Effector memory CD8-positive, alpha-beta T cell (primary cell): ENCODE measurements at places on chromosomes 12 and 14.

DNA sequence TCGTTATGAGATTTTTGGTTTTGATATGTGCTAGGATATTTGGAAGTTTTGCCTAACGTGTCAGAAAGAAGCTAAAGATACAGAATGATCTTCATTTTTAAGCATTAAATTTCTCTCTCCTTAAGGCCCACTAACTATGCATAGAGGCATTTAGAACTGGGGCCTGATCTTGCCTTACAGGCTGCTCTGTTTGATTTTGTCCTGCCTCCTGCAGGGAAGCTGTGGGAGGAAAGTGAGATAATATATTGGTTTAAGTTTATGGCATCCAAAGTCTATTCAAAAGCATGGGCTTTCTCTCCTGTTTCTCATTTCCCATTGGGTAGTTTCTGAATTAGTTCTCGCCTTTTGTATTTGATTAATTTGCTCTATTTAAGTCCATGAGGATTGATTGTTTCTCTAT, 250.3 kb upstream of the FBXO33 start:
- H3K4me3 ChIP-seq = no peak overlapping the region
- no peaks in the 10 kb centered on the region for H3K27me3 ChIP-seq
- H3K27ac ChIP-seq = no peak overlapping the region
- no peaks in the 10 kb centered on the region for H3K4me1 ChIP-seq
- H3K36me3 ChIP-seq = no peaks in the 10 kb centered on the region

DNA sequence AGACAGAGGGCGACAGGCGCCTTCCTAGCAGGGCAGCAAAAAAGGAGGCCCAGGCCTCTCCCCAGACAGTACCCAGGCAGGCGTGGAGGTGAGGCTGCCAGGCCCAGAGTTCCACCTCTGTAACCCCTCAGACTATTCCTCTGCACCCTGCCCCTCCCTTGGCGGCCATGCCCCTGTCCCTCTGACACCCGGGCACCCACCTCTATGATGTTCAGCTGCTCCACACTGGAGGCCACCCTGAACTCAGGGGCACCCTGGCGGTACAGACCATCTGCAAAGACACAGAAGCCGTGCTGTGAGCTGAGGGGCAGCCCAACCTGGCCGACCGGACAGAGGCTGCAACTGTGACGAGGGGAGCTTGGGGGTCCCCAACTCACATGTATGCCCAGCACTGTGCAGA, 20.1 kb downstream of the ARL6IP4 start:
- H3K4me3 ChIP-seq = no peak overlapping the region
- no peak overlapping the region for H3K27ac ChIP-seq
- peaks cover 3% of the 10 kb centered on the region for H3K36me3 ChIP-seq
- no peaks in the 10 kb centered on the region for H3K27me3 ChIP-seq
- no peak for DNase-seq
- no peaks in the 10 kb centered on the region for H3K4me1 ChIP-seq

DNA sequence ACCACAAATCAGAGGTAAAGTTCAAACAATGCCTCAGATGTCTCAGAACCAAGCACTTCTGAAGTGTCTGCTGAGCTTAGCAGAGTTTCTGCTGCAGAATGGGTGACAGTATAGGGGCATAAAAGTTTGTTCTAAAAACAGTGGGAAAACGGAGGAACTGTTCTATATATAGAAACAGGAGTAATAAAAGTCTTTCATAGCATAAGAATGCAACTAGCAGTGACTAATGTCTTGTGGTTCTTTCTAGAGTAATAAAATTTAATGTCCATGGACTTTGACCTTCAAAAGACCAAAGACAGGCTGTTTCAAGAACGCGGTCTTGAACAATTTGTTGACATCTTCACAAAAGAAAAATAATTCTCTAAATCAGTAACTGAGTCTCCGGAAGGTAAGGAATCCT, 107.5 kb upstream of the FAR2 start:
- no peaks in the 10 kb centered on the region for H3K4me1 ChIP-seq
- H3K4me3 ChIP-seq = no peak overlapping the region
- H3K36me3 ChIP-seq = no peaks in the 10 kb centered on the region
- DNase-seq = no peak
- H3K27ac ChIP-seq = no peak overlapping the region

- H3K36me3 ChIP-seq = peaks cover 81% of the 10 kb centered on the region
- H3K4me3 ChIP-seq = no peak overlapping the region
- H3K27ac ChIP-seq = no peak overlapping the region
- no peaks in the 10 kb centered on the region for H3K27me3 ChIP-seq
These were observed 18.4 kb downstream of the PWP1 start for GRCh38 chr12:107704041-107704440.

DNA sequence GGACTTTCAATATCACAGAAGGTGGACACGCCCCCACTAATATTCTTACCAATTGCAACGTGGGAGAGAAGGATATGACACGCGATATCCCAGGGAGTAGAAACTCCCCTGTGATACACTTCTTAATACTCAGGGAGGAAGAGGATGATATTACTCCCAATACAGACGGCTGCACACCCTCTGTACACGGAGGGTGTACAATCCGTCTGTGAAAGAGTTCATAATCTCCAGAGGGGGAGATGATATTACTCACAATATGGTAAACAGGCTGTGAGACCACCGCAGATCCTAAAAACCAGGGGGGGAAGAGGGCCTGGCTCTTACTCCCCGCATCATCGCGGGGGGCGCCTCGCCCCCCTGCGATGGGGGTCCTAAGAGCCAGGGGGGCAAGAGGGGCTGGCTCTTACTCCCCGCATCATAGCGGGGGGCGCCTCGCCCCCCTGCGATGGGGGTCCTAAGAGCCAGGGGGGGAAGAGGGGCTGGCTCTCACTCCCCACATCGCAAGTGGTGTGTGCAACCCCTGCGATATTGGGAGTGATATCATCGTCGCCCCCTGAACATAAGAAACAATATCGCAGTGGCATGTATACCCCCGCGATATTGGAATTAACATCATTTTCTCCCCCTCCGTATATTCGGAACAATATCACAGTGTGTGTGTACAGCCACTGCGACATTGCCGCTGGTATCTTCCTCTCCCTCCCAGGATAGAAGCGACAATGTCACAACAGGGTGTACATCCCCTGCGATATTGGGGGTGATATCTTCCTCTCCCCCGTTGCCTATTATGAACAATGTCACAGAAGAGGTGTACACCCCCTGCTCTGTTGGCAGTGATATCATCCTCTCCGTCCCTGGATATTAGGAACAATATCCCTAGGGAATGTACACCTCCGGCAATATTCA, 8.9 kb upstream of the CLEC6A start:
- no peak overlapping the region for H3K4me3 ChIP-seq
- no peaks in the 10 kb centered on the region for H3K4me1 ChIP-seq
- DNase-seq = no peak
- no peaks in the 10 kb centered on the region for H3K36me3 ChIP-seq
- peaks cover 12% of the 10 kb centered on the region for H3K27me3 ChIP-seq

DNA sequence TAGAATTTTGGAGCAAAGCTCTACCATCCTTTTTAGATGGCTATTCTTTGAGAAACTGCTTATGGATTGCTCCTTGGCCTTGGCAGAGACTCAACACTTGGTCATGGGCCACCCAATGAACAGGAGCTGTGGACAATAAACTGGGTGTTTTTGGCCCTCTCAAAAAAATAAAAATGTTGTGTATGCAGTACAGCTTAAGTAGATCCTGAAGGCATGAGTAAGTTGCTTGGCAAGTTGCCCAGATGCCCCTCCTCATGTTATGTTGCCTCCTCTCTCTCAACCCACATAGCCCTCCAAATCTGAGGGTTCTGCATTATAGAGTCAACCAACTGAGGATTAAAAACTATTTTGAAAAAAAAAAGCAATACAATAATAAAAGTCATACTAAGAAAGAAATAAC, 124.9 kb downstream of the ATP23 start:
- H3K27ac ChIP-seq = no peak overlapping the region
- no peaks in the 10 kb centered on the region for H3K4me1 ChIP-seq
- H3K27me3 ChIP-seq = no peaks in the 10 kb centered on the region
- no peak overlapping the region for H3K4me3 ChIP-seq

GRCh38 chr14:88029500-88029899, 24.6 kb downstream of the GPR65 start:
- H3K4me3 ChIP-seq = no peak overlapping the region
- DNase-seq = no peak
- peak overlapping the region; percentile 67 for H3K27ac ChIP-seq
- peaks cover 11% of the 10 kb centered on the region for H3K36me3 ChIP-seq
- H3K27me3 ChIP-seq = no peaks in the 10 kb centered on the region

DNA sequence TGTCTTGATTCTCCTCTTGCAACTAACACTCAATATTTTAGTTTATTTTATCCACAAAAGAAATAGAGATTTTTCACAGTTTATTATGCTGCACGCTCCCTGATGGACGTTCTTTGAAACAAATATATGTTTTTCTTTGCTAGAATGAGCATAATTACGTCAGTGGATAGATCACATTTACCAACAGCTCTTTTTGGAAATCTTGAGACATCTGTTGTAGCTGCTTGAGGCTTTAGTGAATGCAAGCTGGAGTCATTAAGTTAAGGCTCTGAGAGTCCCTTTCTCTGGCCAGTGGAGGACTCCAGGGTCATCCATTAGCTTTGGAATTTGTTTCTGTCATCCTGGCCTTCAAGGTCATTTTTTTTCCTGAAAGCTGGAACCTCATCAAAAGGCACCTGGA, 405.6 kb upstream of the TMEM132C start:
- no peak for DNase-seq
- H3K27ac ChIP-seq = no peak overlapping the region
- H3K27me3 ChIP-seq = no peaks in the 10 kb centered on the region
- no peak overlapping the region for H3K4me3 ChIP-seq
- no peaks in the 10 kb centered on the region for H3K4me1 ChIP-seq

- peaks cover 9% of the 10 kb centered on the region for H3K27me3 ChIP-seq
- no peaks in the 10 kb centered on the region for H3K36me3 ChIP-seq
- no peak for DNase-seq
- no peaks in the 10 kb centered on the region for H3K4me1 ChIP-seq
- H3K27ac ChIP-seq = no peak overlapping the region
These were observed 144.2 kb downstream of the SLC38A6 start for GRCh38 chr14:61125041-61125866.

- peaks cover 48% of the 10 kb centered on the region for H3K4me1 ChIP-seq
- peak overlapping the region; percentile 83 for H3K27ac ChIP-seq
- peak; percentile 40 for DNase-seq
- H3K27me3 ChIP-seq = peaks cover 2% of the 10 kb centered on the region
- H3K36me3 ChIP-seq = peaks cover 24% of the 10 kb centered on the region
These were observed 13.0 kb downstream of the PLEKHG6 start for GRCh38 chr12:6323340-6323994.

DNA sequence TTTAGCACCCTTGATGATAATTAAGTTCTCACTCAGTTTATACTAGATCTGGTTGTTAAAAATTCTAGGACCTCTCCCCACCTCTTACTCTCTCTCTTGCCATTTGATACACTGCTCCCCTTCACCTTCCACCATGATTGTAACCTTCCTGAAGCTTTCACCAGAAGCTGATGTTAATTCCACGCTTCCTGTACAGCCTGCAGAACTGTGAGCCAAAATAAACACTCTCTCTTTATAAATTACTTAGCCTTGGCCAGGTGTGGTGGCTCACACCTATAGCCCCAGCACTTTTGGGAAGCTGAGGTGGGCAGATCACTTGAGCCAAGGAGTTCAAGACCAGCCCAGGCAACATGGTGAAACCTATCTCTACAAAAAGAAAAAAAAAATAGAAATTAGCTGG, 11.1 kb upstream of the HECTD4 start:
- peaks cover 2% of the 10 kb centered on the region for H3K36me3 ChIP-seq
- H3K4me1 ChIP-seq = no peaks in the 10 kb centered on the region
- DNase-seq = no peak
- no peaks in the 10 kb centered on the region for H3K27me3 ChIP-seq
- no peak overlapping the region for H3K4me3 ChIP-seq
- H3K27ac ChIP-seq = no peak overlapping the region

GRCh38 chr14:101121508-101122139, 218.1 kb upstream of the RTL1 start:
- H3K36me3 ChIP-seq = no peaks in the 10 kb centered on the region
- H3K27ac ChIP-seq = no peak overlapping the region
- H3K27me3 ChIP-seq = peaks cover 33% of the 10 kb centered on the region
- H3K4me3 ChIP-seq = no peak overlapping the region
- H3K4me1 ChIP-seq = peaks cover 4% of the 10 kb centered on the region

DNA sequence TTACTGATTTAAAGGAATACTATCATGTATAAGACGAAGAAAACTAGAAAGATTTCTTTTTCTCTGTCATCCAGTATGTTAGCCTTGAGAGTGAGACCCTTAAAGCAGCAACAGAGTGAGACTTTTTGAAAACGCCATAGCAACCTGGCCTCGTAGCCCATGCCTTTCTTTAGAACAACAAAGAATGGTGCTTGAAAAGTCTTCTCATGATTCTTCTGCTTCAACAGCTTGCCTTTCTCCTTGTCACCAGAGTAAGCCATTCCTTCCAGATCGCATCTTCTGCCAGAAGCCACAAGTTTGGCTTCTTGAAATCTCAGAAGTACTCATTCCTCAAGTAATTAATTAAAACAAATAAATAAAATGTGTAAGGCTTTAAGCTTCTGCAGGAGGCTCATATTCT, 109.3 kb downstream of the PDE3A start:
- peaks cover 4% of the 10 kb centered on the region for H3K36me3 ChIP-seq
- H3K4me1 ChIP-seq = no peaks in the 10 kb centered on the region
- DNase-seq = no peak
- H3K4me3 ChIP-seq = no peak overlapping the region

GRCh38 chr14:101226603-101227425, 323.3 kb upstream of the RTL1 start:
- H3K4me1 ChIP-seq = no peaks in the 10 kb centered on the region
- H3K4me3 ChIP-seq = no peak overlapping the region
- no peak overlapping the region for H3K27ac ChIP-seq
- H3K36me3 ChIP-seq = no peaks in the 10 kb centered on the region
- H3K27me3 ChIP-seq = peaks cover 55% of the 10 kb centered on the region

DNA sequence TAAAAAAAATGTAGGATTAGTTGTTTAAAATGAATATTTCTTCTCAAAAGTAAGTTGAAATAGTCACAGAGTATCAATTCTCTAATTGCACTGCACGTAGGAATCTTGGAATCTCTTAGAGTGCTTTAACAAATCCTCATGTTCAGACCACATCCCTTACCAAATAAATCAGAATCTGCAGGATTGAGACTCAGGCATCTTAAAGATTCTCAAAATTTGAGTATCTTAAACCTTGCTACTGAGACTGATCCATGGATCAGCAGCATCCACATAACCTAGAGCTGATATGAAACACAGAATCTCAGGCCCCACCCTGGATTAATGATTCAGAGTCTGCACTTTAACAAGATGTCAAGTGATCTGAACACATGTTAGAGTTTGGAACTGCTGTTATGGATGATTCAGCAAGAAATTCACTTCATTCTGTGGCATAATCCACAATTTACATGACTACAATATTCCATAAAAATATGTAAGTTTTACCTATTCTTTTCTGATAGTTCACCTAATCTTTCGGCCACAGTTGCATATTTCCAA, 58.7 kb downstream of the ADAMTS20 start:
- no peaks in the 10 kb centered on the region for H3K27me3 ChIP-seq
- H3K27ac ChIP-seq = no peak overlapping the region
- no peaks in the 10 kb centered on the region for H3K4me1 ChIP-seq
- no peak for DNase-seq
